NCI-H69 (cell line): ENCODE measurements at places on chromosomes 2 and 18.
A peak's percentile ranks its signal among the peaks of the same experiment; 100 is the strongest.

DNA sequence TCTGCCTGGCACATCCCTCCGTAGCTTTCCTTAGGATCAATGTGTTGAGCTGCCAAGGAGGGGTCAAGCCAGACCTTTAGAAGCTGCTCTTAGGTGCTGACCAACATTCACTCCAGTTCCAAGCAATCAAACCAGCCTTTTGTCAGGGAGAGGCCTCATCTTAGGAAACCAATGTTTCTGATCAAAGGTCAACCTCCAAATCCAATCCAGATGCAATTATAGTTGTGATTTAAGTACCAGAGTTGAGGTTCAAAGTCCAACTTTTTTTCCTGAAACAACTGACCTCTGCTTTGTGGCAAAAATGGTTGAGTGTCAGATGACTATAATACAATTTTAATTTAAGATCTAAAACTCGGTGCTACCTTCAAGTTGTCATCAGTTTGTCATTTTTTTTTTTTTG is 303.4 kb downstream of the ALK start:
- DNase-seq = no peak

DNA sequence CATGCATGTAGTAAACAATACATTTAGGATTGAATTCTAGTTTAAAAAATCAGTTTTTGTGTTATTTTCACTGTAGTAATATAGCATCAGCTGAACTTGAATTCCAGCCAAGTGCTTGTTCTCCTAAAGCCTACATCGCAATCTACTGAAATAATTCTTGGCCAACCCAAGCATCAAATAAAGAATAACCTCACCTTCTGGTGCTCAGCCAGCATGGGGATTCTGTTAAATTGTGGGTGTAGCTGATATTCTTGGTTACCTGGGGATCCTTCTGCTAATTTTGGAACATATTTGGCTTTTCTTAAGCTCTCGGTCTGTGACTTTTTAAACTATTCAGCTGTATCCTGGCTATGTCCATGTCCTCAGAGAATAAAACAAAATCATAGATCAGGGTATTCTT is 248.8 kb downstream of the NRXN1 start:
- DNase-seq = peak; percentile 43

DNA sequence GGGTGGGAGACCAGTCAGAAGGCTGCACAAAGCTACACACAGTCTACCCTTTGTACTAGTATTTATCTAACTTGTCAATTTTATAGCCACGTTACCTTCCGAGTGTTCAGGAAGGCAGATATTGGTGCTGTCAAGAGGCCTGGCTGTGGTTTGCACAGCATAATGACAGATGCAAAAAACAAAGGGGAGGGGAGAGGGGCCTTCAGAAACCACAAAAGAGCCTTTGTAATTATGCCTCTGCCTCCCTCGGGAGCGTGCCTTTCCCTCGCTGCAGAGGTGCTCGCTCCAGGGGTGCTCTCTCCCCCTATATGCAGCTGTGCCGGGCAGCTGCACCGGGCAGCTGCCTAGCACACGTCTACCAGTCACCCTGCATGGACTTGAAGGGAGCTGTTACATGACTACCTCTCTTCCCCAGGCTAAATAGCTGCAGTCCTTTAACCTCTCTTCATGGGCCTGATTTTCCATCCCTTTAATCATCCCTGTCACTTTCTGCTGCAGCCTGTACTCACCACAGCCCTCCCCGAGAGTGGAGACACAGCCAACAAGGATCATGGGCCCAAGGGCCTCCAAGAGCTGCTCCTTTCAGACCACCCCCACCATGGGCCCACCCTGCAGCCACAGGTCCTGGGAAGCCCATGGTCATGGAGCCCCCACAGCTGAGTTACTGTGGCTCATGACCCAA is 168.4 kb upstream of the PKDCC start:
- DNase-seq = peak; percentile 84

- no peak for DNase-seq
These were observed 28.2 kb upstream of the STAT4 start for GRCh38 chr2:191178806-191179514.

DNA sequence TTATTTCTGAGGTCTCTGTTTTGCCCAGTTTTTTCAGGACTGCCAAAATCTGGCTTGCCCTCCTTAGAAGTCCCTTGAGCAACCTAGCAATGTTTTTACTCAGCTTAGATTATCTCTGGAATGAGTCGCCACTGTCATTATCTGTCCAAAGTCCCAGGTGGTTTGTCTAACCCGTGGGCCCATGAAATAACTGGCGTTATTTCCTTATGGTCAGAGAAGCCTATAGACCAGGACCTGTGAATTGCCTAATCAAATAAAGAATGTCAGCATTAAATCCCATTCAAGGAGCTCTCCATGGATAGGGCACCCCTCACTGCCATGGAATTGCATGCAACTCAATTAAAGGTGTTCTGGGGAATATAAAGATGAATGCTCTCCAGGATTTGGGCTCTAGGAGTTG is 373.9 kb downstream of the SETBP1 start:
- peak; percentile 28 for DNase-seq

DNA sequence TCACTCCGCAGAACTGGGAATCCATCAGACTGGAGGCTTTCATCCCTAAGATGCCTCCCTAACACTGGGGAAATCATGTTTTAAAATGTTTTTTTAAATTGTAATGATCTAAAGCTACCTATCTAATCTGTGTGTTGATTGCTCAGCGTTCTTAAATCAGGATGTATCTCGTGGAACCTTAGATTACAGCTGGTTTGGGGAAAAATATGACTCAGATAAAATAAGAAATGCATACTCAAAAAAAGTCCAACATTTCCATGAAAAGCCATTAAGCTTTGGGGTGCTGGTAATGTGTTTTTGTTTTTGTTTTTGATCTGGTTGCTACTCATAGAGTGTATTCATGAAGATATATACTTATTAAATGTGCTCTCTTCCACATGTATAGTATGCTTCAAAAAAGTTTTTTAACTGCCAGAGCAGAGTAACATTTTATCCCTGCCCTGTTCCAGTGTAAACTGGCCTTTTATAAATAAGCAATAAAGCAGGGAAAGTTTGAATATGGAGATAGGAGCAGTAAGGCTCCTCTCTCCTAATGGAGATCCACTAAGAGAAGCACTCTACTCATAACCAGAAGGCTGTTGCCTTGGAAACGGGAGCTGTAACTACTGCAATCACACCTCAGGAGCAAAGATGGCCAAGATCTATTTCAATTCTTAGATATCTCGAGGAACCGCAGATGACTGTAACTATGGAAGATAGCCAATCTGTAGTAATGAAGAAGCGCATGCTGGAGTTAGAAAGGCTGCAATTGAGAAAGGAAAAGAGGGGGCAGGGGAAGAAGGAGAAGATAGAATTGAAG is 41.6 kb downstream of the ANKRD44 start:
- peak; percentile 19 for DNase-seq

- DNase-seq = no peak
These were observed 123.3 kb downstream of the PXDN start for GRCh38 chr2:1621041-1621440.

- DNase-seq = no peak
These were observed 410.0 kb upstream of the TNP1 start for GRCh38 chr2:217269701-217270484.

- DNase-seq = peak; percentile 34
These were observed 244.2 kb upstream of the BOD1L2 start for GRCh38 chr18:56902653-56903052.

DNA sequence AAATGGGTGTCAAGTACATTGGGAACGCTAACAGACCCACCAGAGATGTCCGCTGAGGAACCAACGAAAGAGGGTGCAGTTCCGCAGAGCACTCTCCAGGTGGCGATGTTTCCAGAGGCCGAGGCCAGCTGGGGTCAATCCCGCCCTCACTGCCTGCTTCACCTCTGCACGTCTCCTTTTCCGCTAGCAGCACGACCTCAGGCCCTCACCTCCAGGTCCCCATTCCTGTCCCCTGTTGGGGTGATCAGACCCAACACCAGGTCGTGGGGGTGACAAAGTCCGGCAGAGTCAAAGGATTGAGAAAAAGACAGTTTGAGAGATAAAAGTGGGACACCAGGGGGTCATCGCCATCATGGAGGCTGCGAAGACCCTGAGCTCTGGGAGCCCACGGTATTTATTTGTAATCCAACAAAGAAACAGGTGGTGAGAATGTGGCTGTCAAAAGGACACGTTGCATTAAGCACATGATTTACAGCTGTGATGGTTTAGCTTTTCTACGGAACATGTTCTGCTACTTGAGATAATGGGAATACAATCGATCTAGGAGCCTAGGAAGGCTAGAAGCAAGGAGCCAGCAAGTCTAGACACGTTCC is 27.3 kb downstream of the ZAP70 start:
- peak; percentile 75 for DNase-seq

DNA sequence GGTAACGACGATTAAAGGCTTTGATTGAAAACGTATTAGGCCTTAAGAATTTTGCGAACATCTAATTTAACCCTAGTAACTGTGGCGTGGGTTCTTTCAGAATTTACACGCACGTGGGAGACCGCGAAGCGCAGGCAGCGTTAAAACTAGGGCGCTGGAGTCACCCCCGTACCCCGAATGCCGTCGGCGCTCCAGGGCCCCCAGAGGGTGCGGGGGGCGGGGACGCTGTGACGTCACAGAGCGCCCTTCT is 673 bp upstream of the SMCHD1 start:
- no peak for DNase-seq

DNA sequence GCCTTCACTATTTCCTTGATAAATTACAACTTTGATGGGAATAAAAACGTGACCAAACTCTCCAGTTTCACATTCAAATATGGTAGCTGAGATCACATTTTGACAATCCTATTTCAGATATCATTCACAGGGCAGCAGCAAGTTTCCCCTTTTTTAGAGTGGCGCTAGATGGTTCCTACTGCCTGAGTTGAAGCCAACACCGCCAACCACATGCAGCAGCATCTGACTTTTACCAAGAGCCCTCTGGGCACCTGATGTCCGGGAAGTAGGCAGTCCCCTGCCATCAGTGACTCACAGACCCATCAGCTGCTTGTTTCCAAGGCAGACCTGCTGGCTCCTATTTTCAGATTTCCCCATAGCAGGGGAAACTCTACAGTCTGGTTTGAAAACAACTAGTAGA is 4.0 kb upstream of the MREG start:
- peak; percentile 1 for DNase-seq

- DNase-seq = peak; percentile 66
These were observed 60.5 kb upstream of the POMC start for GRCh38 chr2:25228848-25229278.

DNA sequence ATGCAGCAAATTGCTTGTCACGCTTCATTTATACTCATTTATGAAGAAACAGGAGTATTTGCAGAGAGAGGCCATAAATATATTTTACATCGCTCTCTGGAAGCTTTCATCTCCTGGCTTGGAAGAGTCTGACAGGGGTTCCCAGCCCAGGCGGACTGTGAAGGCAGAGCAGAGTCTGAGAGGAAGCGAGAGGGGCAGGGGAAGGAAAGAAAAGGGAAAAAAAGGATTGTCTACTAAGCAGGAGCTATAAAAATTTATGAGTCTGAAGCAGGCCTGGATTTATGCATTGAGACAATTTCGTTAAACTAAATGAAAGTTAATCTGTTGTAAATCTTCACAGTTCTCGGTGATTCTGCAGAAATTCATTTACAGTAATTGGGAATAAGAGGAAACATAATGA is 143.9 kb upstream of the GYPC start:
- no peak for DNase-seq

DNA sequence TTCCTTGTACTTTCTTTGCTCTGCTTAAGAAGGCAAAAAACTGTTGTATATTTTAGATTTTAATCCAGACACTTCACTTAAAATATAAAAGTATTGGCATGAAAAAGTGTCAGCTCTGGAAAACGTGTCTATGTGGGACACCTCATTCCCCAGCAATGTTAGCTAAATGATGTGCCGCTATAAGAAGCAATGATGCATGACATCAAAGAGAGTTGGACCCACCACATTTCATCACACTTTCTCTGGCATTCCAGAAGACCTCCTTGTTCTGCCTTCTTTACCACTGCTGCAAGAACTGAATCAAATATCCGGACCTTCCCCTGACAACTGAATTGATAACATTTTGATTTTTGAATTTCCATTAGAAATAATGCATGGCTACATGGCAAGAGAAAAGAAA is 242.4 kb upstream of the TANK start:
- no peak for DNase-seq

- peak; percentile 5 for DNase-seq
These were observed 511.6 kb downstream of the PLCL1 start for GRCh38 chr2:198315791-198316630.

DNA sequence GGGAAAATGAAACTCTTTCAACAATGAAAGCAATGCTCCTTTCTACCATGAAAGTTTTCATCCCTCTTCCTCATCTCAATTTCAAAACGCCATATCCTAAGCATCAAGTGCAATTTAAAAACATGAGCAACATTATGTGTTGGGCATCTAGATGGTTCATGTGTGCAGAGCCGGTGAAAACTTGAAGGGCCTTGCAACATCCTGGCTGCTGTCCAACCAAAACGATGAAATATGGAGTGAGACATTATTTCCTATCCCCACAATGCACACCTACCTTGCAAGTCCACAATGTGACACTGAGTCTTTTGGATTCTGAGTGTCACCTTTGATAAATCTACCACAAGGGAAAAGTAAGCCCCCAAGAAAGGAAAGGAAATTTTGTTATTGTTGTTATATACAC is 110.0 kb downstream of the NCKAP5 start:
- DNase-seq = no peak
